ENCODE measurements at places on chromosomes 11 and 22. TPM values are rescaled to one million over a fixed set of nuclear protein-coding genes. Genes with fewer than 3 reads are reported as not detected.

GRCh38 chr22:19204640-19205039, 26.1 kb upstream of the SLC25A1 start:
- DNase-seq, result no peak

DNA sequence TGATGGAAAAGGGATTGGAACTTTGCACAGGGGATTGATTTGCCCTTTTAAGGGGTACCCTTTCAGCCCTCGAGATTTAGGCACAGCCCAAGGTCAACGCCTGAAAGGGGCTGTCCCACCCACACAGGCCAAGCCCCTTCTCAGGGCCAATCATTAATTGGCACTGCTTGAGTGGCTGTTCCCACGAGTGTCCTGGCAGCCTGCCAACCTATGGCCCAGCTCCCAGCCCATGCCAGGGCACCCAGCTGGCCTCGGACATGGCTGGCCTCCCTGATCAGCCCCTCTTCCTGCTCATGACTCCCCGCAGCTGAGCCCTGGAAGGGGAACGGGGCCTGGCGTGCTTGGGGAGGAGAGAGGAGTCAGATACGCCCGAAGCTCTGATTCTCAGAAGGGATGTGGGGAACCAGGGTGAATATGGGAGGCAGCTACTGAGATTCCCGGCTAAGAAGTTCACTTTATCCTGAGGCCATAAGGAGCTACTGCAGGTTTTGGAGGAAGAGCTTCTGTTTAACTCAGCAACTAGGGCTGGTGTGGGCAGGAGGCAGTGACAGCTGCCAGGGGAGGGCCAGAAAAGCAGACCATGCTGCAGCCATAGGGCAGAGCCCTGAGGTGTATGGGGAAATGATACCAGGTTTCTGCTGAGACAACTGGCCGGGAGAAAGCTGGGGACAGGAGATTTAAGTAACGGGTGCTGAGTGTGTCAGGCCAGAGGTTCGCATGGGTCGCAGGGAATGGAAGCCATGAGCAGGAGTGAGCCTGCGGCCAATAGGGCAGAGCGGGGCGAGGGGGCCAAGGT, 30.0 kb downstream of the WNT7B start:
- no peak for DNase-seq

DNA sequence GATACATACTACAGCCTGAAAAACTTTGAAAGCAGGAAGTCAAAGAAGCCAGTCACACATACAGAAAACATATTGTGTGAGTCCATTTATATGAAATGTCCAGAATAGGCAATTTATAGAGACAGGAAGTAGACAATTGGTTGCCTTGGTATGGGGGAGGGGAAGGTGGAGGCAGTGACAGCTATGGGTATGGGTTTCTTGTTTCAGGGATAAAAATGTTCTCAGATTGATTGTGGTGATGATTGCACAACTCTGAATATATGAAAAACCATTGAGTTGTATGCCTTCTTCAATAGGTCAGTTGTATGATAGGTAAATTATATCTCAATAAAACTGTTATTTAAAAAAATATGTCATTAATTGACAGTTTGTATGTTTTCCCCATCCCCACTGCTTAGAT, 137.6 kb downstream of the SNX19 start:
- no peak for DNase-seq

DNA sequence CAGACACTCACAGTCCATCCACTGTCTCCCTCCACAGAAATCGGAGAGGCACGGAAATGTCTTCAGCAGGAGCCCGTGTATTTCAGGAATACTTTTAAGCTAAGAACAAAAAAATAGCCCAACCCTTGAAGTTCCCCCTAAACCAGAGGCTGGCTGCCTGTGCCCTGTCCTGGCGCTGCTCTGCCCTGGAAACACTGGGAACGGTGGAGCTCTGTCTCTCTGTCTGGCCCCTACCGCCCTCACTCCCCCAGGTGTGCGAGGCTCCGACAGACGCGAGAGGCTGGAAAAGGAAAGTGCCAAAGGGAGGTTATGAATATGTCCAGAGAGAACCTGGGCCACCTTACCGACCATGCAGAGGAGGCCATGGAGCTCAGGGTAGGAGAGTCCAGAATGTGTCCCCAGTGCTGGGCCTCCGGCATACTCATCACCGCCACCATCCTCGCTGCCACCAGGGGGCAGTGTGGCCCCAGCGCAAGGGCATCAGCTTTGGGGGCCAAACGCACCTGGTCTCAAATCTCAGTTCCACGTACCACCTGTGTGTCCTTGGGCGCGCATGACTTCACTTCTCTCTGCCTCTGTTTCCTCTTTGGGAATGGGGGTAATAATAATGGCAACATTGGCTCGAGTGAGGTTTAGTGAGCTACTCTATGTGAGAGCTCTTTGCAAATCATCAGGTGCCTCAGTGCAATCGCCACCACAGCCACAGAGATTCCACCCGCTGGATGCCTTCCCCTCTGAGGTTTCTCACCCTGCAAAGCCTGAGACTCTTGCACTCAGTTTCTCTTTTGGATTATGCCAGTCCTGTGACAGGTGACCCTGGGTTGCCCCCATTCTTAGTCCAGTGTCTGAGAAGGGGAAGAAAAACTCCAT, 10.4 kb upstream of the SLCO2B1 start:
- peak; percentile 78 for DNase-seq

- DNase-seq, result no peak
Observed at GRCh38 chr22:43100225-43100624, 10.3 kb upstream of the BIK start.

OR4D6 gene
- total RNA-seq, result not detected

DNA sequence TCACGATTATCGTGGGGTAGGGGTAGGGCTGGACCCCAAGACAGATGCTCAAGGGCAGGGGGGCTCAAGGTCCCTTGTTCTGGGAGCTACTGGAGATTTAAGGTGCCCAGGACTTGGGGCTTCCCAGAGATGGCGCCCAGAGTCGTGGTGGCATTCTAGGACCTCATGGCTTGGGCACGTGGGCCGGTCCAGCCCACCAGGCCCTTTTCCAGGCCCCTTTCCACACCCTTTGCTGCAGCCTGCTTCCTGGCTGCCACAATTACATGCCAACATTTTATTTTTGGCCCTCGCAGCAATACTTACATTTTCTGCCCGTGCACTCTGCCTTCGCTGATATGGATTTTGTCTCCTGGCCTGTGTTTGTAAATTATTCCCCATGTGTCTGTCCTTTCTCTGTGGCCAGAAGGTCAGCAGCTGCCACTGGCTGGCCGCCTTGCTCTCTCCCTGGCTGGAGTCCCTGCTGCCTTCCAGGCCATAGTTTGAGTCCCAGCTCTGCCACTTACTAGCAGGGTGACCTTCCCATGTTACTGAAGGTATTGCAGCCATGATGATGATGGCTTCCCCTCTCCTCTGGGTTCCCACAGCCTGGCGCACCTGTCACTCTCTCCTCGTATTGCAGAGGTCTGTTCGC, 11.2 kb downstream of the MB start:
- DNase-seq, result no peak

CELSR1 gene
- 51.8 TPM for total RNA-seq

GRCh38 chr22:44012162-44012561, 11.9 kb upstream of the PARVB start:
- DNase-seq, result no peak

DNA sequence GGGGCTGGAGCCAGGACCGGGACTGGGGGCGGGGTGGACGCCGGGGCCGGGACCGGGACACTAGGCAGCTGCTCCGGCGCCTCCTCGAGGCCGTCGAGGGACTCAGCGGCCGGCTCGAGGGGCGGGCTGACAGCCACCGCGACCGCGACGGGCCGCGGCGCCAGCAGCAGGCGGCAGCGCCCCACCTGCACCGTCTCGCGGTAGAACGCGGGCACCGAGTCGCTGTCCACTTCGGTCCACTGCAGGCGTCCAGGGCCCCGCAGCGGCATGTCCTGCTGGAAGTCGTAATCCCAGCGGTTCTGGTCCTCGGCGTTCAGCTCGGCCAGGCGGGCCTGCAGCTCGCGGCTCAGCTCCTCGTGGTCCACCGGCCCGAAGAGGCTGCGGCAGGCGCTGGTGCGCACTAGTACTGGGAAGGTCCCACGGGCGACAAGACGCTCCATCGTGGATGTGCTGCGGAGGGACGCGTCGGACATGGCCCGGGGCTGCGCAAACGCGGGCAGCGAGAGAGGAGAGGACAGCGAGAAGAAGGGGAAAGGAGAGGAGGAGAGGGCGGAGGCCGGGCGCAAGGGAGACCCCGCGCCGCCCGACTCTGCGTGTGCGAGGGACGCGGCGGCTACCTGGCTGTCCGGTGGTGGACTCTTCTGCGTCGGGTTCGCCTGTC, 428 bp downstream of the CDKN1C start:
- peak; percentile 75 for DNase-seq

DNA sequence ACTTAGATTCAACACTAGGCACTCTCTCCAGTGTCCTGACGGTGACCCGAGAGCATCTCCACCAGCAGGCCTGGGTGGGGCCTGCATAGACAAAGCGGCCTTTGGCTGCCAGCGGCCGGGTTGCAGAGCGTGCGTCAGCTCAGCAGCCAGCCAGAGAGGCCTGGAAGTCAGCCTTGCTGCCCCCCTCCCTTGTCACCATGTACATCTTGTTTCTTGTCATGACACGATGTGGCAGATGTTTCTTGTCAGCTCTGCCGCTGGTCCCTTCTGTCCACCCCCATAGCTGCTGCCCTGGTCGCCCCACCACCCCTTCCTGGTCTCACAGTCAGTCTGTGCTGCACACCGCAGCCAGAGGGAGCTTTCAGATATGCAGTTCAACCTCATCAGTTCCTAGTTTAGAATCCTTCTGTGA, 33.1 kb upstream of the CBX7 start:
- DNase-seq, result peak; percentile 67

DNA sequence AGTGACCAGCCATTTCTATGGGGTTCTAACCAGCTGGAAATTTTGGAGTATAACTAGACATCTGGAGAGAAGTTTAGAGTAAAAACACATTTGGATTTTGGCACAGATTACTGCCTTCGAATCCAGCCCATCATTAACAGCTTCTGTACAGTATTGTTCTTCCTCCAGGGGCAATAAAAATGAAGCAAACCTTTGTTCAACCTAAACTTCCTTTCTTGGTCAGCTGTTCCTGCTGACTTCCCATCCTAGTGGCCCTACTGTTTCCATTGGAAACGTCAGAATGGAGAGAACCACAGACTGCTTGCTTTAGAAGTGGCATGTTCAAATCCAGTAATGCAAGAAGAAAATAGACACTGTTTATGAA, 203.7 kb upstream of the MTMR2 start:
- DNase-seq, result no peak

GRCh38 chr11:11422411-11423128, 69.5 kb upstream of the CSNK2A3 start:
- no peak for DNase-seq

- no peak for DNase-seq
Observed at GRCh38 chr11:117980280-117980679, 5.9 kb upstream of the IL10RA start.

OR2AG2 gene
- total RNA-seq, result 0.09 TPM

SOX10 gene
- not detected for total RNA-seq

GRCh38 chr11:104145062-104145461, 18.9 kb downstream of the PDGFD start:
- DNase-seq, result no peak

- DNase-seq, result no peak
Observed at GRCh38 chr11:77883775-77884174, 62.8 kb downstream of the AAMDC start.

DEUP1 gene
- total RNA-seq, result 0.68 TPM

DNA sequence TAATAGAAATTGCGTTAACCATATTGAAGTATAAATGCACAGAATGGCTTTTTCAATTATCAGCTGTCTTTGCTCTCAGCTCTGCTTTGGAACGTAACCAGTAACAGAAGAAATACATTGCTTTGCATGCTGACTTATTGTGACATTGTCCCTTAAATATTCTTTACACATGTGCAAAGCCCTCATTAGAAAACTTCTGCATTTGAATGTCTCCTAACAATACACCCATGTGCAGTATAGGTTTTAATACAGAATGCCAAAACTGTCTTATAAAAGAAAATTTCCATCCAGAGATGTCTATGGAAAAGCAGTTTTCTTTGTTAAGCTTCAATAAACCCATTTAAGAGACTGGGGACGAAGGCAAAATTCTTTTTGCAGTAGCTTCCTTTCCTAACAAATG, 560.3 kb upstream of the CHORDC1 start:
- no peak for DNase-seq

DNA sequence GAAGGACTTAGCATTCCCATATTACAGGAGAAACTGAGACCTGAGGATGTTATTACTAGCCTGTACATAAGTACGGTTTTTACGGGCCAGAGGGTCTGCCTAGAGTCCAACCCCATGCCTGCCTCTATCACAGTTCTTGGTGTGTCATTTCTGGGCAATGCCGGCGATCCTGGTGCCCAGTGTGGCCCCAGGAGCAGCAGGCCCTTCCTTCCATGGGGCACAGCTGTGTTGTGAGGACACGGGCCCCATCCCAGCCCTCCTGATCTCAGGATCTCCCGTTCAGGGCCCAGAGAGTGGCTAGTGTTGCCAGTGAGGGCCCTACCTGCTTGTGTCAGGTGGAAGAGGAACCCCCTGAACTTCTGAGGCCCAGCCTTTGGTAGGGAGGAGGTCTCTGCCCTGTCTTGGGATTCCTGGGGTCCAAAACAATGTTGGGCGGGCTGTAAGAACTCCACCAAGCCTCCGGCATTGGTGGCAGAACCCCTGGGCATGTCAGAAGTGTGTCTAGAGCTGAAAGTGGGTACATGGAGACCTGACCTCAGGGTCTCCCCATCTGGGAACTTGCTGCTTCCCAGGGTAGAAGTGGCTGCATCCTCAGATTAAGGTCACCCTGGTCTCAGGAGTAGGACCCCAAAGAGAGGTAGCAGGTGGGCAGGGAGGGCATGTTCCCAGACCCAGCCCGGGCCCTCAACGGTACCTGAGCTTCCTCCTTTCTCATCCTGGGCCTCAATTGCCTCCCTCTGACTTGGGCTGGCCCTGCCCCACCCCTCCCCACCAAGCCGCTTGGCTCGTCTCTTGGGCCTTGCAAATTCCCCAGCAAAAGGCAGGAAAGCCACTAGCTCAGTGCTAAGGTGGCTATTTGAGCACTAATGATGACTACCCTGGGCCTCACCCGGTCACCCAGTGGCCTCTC, 74.6 kb upstream of the KCNQ1OT1 start:
- peak; percentile 23 for DNase-seq

DNA sequence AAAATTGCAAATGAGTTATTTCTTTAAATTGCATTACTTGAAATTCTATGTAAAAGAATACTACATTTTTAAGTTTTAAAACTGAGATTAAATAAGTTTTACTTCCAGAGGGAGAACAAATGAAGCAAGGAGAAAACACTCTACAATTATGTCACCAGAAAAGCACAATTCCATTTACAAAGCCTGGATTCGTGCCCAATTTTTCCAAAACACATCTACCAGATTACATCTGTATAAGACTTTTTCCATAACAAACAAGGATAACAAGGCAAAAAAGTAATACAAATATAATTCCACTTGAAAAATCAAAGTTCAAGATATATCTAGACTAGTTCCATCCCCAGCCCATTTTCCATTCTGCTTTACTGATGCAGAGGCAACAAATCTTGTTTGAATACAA, 40.5 kb downstream of the MTMR2 start:
- DNase-seq, result no peak

GRCh38 chr11:131597890-131598289, 227.5 kb downstream of the NTM start:
- DNase-seq, result no peak

- DNase-seq, result peak; percentile 45
Observed at GRCh38 chr22:43992331-43992821, 31.7 kb upstream of the PARVB start.

- no peak for DNase-seq
Observed at GRCh38 chr11:124832571-124832970, 32.4 kb upstream of the MSANTD2 start.

Data from lower lobe of right lung (tissue), 2 donors.